Stimulated activated CD8-positive, alpha-beta memory T cell treated with anti-CD3 and anti-CD28 coated beads, Interleukin-4, amount 100 ng/mL, for 48 hours (primary cell): ENCODE measurements at places on chromosomes 2 and 18.

DNA sequence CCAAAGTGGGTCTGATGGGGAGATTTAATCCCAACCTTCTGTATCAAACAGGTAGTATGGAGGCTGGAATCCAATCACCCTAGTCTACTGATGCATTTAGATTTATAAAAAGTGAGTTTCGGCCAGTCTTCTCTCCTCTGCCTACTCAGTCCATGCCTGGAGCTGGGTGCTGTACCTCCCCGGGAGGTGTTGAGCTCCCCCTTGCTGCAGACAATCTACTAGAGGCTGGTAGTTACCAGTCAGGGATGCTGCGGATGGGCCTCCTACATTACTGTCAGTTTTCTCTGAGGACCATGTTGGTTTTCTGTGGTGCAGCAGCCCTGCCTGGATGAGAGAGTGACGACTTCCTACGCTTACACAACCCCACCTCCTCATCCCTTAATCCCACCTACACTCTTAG is 118.6 kb upstream of the CELF4 start:
- no peak for DNase-seq

- peak; percentile 27 for DNase-seq
Measured at GRCh38 chr2:46814160-46814961, 101.2 kb downstream of the MCFD2 start.

- DNase-seq, result no peak
Measured at GRCh38 chr18:12478269-12479047, 70.7 kb downstream of the PRELID3A start.

DNA sequence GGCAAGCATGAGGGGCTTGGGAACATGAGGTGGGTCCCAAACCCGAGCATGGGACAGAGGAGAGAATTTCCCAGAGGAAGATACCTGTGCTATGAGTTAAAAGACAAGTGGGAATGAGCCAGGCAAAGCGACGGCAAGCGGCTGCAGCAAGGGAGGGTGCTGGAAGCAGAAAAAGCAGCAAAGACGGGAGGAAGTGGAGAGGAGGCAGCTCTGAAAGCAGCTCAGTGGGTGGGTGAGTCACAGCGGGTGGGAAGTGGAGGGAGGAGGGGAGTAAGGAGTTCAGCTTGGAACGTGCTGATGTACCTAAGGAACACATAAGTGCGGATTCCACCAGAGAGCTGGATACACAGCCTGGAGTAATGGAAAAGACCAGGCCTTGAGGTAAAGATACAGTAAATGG is 41.4 kb downstream of the THUMPD2 start:
- DNase-seq, result no peak

DNA sequence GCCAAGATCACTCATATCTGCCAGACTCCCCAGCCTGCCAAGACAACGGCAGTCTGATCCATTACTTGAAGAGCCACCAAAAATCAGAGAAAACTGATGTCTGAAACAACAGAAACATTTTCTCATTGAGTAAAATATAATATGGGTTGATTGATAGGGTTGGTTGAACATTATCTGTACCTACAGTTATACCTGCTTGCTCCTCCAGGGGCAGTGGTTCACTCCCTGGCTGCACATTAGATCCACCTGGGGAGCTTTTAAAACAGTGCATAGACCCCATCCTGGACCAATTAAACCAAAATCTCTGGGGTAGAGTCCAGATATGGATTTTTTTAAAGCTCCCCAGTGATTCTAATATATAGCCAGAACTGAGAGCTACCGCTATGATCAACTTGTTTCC is 43.6 kb upstream of the SLC14A2 start:
- DNase-seq, result no peak

- peak; percentile 50 for DNase-seq
Measured at GRCh38 chr2:176122683-176123410, at the start of gene HOXD9. TSS of gene HOXD9 (plus strand) at chr2:176122719. CDS start at chr2:176122769, 50 bp downstream.

- no peak for DNase-seq
Measured at GRCh38 chr2:134671513-134671912, 47.3 kb downstream of the TMEM163 start.

- DNase-seq, result no peak
Measured at GRCh38 chr2:20148923-20149702, 75.8 kb downstream of the SDC1 start.

GRCh38 chr2:235095569-235095968 is 143.8 kb downstream of the SH3BP4 start:
- DNase-seq, result no peak

- DNase-seq, result no peak
Measured at GRCh38 chr2:43178602-43179542, 47.5 kb downstream of the ZFP36L2 start.

- DNase-seq, result no peak
Measured at GRCh38 chr18:21164548-21165095, 53.0 kb upstream of the ROCK1 start.

- peak; percentile 90 for DNase-seq
Measured at GRCh38 chr2:237923481-237924163, 43.2 kb upstream of the UBE2F start.

- no peak for DNase-seq
Measured at GRCh38 chr2:239081622-239082021, 233.7 kb downstream of the TWIST2 start.

GRCh38 chr2:455913-456312 is 168.0 kb upstream of the ALKAL2 start:
- no peak for DNase-seq
